HT-29 (cell line): ENCODE measurements at places on chromosomes 5 and 9.

DNA sequence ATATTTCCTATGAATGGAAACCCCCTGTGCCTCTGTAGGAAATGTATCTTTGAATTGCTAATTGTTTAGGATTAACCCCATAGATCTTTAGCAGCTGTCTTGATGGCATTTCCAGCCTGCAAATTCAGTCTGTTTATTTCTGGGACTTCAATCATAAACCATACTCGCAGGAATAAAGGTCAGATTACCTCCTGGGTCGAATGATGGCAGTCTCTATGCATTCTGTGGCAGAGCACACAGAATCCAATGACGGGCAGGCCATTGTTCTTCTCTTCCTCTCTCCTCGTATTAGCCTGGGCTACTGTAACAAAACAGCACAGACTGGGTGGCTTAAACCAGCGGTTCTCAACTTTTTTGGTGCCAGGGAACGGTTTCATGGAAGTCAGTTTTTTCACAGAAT is 199.9 kb downstream of the PCSK5 start:
- DNase-seq, result no peak

- no peak for DNase-seq
Observed at GRCh38 chr9:128556926-128557634, 4.7 kb downstream of the SPTAN1 start.

- no peak for DNase-seq
Observed at GRCh38 chr9:17739022-17739421, 160.2 kb downstream of the SH3GL2 start.

DNA sequence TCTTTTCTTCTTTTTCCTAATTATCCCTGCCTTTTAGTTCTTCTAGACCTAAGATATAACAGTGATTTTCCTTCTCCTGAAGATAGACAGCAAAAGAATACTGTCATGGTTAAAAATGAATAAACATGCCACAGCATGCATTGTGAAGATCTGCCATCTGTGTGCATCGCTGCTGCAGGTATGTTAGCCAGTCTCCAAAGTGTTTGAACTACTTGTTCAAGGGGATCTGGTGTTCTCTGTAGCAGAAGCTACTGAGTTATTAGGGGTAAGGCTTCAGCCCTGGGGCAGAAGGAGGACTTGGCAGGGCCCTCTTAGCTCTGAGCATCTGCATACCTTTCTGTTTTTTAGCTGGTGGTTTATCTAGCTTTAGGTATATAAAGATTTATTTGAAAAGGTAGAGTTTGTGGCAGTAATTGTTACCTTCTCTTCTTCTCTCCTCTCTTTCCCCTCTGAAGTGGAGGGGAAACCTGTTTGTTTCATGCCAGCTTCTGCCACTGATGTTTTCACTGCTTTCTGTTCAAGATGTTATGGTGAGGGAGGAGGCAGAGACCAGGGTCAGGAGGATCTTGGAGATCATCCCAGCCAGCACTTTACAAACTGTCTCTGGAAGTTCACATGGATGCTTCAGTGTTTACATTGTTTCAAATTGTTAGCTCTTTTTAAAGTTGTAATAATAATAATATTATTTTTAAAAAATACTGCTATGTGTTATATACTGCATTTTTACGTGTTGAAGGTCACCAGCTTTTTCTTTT is 25.2 kb downstream of the GALNT10 start:
- DNase-seq, result no peak

DNA sequence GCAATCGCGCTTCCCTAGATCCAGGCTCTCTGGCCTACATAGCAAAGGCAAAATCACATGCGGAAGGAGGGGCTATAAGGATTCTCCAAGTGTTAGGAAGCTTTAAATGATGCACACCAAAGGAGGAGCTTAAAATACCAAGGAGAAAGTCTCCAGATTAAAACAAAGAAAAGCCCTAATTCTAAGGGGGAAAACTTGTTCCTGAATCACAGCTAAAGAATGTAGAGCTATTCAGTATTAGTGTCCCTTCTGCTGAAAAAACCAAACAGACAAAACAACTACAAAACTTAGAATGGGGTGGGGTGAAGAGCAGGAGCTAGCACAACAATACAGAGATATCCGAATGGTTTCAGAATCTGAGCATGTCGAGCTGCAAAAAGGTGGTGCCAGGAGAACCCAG is 213.7 kb downstream of the DCP2 start:
- no peak for DNase-seq
